Fibroblast of villous mesenchyme (primary cell): ENCODE measurements at places on chromosomes 16 and 17. TPM values are rescaled to one million over a fixed set of nuclear protein-coding genes. Genes with fewer than 3 reads are reported as not detected.

DNA sequence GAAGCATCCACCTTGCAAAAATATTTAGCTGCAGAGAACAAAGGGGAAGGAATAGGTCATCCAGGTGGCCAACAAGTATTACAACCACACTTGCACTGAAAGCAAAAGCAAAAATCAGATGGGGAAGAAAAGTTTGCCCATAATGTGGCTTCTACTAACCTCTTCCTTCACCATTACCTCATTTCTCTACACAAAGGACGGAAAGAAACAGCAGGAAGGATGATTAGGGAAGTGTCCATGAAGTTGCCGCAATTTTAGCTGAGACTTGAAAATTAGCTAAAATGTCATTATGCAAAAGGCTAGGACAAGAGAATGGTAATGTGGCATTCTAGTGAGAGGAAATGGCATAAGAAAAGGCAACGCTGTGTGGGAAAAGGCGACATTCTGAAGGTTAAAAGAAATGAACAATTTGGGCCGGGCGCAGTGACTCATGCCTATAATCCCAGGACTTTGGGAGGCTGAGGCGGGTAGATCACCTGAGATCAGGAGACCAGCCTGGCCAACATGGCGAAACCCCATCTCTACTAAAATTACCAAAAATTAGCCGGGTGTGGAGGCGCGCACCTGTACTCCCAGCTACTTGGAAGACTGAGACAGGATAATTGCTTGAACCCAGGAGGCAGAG lies 13.7 kb downstream of the KANSL1 start:
- no peak for DNase-seq

GRCh38 chr17:33696102-33696501 lies 403.0 kb upstream of the ASIC2 start:
- no peak for DNase-seq

DNA sequence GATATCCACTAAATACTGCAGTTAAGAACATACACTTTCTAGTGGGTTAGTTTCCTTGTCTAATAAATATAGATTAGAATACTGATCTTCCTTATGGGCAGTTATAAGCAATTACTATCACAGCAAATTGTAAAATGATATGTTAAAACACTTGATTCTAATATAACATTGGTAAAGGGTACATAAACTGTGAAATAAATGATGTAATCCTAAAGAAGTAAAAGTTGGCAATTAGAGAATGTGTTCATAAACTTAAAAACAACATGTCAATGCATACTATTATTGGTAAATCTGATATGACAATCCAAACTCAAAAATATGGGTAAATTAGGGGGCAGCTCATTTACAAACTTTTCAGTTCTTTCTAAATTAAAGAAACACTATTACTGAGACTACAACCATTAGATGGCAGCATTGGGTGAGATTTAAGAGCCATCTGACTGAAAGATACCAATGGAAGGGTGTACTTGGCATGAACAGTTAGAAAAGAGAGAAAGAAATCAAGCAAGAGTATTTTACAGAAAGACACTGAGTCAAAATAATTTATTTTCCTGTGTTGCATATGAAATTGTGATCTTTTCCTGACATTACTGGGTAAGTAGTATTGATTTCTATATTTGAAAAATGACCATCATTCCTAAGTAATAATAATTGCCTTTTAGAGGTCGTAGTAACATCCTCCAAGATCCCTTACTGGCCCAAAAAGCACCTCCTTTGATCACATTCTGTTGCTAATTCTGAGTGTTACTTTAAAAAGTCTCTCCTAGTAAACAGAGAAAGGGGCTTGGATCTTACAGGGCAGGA lies 119.6 kb downstream of the SPAG9 start:
- DNase-seq = peak; percentile 78

DNA sequence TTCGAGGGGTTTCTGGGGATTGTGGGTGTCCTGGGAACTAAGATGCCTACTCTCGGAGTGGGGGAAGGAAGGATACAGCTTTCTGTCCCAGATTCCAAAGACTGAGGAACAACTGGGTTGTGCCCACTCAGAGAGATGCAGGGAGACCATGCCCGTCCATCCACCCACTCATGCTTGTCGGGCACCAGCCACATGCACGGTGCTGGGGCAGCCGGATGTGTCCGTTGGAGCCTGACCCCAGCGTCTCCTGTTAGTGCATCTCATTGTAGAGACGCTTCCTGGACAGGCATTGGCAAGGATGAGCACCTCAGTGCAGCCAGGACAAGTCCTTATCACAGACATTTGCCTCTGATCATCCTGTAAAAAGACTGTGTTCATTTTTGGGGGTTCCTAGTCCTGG lies 58.1 kb downstream of the METRNL start:
- no peak for DNase-seq

DNA sequence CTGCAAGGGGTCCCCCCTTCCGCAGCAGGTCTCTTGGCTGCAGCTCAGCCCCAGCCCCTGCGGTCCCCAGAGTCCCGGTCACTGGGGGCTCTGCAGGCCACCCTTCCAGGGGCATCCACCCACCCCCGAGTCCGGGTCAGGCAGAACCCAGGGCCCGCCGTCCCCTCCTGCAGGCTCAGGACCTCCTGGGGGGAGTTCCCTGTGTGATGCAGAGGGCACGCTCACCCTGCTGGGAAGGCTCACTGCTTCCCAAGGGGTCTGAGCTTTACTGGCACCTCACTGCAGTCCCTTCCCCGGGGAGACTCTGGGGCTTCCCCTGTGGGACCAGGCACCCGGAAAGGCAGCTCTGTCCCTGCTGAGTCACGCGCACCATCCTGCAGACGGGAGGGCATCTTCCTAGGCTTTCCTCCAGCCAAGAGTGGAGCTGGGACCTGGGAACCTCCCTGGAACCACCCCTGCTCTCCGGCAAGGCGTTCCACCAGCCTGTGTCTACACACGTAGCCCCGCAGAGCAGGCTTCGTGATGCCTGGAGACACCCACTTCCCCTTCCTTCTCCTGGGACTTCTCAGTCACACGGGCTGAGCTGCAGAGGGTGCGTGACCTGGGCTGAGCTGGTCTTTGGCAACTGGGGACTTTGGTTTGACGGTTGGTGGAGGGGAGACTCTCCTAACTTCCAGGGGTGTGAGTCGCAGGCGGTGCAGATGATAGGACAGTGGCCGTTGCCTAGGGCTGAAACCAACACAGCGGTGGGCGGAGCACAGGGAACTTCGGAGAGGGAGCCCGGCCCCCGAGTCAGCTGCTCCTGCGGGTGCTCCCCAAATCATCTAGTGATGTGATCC lies 23.4 kb downstream of the SLC25A10 start:
- peak; percentile 33 for DNase-seq

DNA sequence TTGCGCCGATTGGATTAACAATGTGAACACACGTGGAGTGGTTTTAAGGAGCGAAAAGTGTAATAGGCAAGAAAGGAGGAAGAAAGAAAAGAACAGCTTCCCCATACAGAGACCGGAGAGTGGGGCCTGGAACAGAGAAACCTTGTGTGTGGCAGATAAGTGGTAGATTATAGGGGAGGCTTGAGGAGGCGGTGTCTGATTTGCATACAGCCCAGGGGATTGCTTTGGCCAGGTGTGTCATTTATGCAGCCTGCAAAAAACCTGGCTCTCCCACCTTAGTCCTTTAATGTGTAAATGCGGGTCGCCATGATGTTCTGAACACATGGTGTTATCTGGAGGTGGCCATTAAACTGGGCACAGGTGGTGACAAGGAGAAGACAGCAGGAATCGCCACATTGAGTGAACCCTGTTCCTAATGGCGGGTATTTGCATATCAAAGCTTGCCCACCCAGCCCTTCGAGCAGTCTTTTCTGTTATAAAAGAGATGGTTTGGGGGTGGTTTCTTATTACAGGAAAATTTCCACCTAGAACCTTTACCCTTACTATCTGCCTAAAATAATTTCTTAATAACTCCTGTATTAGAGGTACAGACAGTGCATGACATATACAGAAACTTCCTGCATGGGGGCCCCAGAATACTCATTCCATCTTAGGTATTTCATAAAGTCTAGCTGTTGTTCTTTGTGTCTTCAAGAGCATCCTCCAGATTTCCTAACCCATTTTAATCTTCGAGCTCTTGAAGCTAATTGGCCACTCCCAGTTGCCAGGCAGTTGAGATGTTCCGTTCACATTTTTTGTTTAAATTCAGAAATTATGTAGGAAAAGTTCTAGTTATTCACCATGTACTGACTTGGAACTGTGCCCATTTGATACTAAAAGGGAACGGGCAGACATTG lies 292.5 kb downstream of the RBFOX1 start:
- no peak for DNase-seq

- DNase-seq = peak; percentile 54
Observed at GRCh38 chr17:3528880-3529511, 28.6 kb downstream of the TRPV3 start.

DNA sequence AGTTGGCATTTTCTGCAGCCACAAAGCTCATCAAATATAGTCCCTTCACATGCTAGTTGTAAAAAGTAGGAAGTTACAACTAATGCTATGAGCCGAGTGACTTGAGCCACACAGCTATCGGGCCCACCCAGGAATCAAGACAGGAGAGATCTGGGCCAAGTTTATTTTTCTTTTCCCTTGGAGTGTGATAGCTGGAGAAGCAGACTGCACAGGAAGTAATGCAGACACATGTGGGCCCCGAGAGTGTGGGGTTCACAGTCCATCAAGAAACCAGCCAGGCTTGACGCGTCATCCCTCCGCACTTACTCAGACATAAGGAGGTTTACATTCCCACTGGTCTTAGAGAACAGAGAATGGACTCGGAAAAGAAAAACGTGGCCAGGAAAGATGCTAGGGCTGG lies 403.1 kb upstream of the CDH11 start:
- DNase-seq = peak; percentile 96

GRCh38 chr17:33234930-33235685 lies 58.0 kb downstream of the ASIC2 start:
- peak; percentile 76 for DNase-seq

DNA sequence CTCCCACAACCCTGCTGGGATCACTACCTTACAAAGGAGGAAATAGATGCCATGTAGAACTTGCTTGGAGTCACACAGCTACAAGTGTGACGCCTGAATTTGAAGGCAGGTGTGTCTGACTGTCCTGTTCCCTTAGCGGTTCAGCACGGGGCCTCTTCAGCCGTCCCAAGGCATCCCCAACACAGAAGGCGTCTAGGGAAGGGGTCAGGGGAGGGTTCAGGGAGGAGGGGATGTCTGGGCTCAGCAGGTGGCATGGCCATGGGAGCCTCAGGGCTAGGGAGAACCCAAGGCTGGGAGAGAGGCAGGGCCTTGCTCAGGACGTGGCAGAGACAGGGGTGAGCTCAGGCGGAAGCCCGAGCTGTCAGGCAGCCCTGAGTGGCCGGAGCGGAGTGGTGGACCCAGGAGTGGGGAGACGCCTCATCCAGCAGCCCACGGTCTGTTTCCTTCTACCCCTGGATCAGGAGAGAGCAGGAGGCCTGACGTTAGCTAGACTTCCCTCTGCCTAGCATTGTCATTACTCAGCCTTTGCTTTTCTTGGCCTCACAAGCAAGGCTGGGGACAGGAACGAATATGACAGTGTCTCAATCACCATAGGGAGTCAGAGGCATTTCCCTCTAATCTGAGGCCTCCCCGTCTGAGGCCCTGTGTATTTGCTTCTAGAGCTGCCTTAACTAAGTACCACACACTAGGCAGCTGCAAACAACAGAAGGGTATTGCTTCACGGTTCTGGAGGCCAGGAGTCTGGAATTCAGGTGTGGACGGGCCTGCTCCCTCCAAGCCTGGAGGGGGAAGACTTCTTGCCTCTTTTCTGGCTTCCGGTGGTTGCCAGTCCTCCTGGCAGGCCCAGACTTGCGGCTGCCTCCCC lies 31.3 kb upstream of the ANKRD40CL start:
- no peak for DNase-seq

DNA sequence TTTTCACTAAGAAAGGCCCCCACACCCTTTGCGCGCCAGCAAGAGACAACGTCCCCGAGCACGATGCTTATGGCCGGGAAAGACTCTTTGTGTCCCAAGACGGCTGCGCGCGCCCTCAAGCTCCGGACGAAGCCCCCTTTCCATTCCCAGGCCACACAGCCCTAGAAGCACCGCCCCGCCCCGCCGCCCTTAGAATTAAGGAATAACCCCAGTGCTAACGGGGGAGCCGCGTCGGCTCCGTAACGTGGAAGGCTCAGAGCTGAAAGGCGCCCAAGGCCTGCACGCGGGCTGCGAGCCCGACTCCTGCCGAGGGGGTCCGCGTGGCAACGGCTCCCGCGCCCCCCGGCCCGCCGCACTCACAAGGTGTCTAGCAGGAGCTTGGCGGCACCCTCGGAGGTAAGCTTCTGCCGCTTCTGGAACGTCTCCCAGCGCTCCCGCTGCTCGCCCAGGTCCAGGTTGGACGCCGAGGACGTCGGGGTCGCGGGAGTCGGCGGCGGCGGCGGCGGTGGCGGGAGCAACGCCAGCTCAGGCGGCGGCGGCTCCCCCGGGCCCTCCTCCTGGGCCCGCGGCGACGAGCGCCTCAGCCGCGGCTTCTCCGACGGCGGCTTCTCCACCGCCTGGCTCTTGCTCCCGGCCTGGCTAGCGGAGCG lies 477 bp downstream of the CENPV start:
- DNase-seq = peak; percentile 41

DNA sequence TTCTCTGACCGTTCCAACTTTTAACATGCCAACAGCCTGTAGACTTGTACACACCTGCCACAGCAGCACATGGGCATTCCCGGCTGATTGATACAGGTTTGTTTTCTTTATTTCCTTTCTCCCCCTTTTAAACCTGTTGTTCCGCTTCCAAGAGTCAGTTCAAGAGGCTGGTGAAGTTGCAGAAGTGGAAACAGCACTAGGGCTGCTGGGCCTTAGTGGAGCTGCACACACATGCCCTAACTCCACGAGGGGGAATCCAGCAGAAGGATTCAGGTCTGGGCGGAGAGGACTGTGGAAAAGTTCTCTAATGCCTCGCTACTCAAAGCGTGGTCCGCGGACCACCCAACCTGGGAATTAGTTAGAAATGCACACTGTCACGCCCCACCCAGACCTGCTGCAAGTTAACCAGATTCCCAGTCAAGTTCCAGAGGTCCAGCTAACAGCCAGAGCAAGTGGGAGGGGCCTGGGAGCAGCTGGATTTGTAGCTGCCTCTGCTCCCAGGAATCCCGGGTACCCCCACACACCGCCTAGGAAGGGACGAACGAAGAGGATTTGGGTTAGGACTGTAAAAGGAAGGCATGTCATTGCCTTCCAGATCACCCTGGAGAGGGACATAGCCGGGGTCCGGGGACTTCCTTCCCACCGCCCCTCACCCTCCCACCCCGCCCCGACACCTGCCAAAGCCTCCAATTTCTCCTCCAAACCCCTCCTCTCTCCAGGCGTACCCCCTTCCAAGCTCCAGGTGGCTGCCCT lies 542 bp downstream of the SLC39A11 start:
- DNase-seq = peak; percentile 32

GRCh38 chr17:78127888-78128550 lies 536 bp downstream of the TMC6 start:
- DNase-seq = no peak

DNA sequence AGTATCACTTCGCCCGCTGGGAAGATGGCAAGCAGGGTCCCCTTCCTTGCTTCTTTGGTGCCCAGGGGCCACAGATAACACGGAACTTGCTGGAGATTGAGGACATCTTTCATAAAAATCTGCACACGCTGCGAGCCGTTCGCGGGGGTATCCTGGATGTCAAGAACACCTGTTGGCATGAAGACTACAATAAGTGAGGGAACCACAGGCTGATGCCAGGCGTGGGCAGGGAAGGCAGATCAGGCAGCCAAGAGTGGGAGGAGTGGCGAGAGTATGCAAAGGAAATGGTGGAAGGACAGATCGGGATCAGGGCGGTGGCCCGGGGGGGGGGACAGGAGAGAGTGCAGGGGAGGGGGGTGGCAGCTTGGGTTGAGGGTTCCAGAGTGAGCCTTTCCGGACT lies 22.2 kb downstream of the DNAH2 start:
- no peak for DNase-seq

Gene HS3ST2
- not detected in 2 replicates for total RNA-seq

Gene NOL11
- total RNA-seq = 37.7 and 57.4 TPM in 2 replicates

Gene ZMYND15
- not detected in 2 replicates for total RNA-seq

Gene IFI35
- total RNA-seq = 31.5 and 34.5 TPM in 2 replicates

Gene PRR35
- total RNA-seq = not detected in 2 replicates

Gene CACNA1H
- 11.7 and 12.2 TPM in 2 replicates for total RNA-seq

Gene NPIPB9
- total RNA-seq = 3.9 TPM in 2 replicates
